ENCODE measurements at places on chromosomes 2 and 18.

DNA sequence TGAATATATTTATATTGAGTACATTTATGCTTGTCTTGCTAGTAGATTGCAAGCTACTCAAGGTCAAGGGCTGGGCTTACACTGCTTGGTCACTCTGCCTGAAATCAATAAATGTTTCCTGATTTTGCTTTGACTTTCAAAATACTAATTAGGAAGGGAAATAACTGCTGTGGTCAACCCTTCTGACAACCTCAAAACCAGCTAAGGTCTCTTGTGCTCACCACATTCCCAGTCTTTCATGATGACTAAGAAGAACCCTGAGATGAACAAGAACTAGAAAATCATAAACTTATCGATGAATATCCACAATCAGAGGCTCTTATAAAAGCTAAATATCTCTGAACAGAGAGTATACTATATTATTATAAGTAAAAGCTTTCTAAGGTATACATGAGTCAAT is 33.3 kb downstream of the ABCB11 start:
- no peak for DNase-seq

GRCh38 chr2:98037206-98037605 is 41.5 kb upstream of the TMEM131 start:
- no peak for DNase-seq

DNA sequence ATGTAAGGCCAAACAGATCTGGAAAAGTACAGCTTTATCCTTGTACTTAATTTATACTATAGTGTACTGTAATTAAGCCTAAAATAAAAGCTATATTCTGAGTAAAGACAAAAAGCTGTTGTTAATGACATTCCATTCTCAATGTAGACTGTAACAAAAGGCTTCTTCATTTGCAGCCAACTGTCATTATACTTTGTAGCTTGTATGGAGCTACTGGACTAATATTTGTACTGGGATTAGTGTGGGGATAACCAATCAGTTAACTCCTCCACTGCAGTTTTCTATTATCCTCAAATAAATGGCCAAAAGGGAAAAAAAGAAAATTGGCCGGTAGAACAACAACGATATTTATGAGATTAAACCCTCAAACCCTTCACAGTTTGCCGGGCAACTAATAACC is 66.5 kb downstream of the STK39 start:
- peak; percentile 80 for DNase-seq

GRCh38 chr2:207164006-207164831 is 1.5 kb downstream of the KLF7 start:
- DNase-seq = peak; percentile 79

- peak; percentile 7 for DNase-seq
These were observed 68.6 kb upstream of the MAL start for GRCh38 chr2:94956797-94957391.

DNA sequence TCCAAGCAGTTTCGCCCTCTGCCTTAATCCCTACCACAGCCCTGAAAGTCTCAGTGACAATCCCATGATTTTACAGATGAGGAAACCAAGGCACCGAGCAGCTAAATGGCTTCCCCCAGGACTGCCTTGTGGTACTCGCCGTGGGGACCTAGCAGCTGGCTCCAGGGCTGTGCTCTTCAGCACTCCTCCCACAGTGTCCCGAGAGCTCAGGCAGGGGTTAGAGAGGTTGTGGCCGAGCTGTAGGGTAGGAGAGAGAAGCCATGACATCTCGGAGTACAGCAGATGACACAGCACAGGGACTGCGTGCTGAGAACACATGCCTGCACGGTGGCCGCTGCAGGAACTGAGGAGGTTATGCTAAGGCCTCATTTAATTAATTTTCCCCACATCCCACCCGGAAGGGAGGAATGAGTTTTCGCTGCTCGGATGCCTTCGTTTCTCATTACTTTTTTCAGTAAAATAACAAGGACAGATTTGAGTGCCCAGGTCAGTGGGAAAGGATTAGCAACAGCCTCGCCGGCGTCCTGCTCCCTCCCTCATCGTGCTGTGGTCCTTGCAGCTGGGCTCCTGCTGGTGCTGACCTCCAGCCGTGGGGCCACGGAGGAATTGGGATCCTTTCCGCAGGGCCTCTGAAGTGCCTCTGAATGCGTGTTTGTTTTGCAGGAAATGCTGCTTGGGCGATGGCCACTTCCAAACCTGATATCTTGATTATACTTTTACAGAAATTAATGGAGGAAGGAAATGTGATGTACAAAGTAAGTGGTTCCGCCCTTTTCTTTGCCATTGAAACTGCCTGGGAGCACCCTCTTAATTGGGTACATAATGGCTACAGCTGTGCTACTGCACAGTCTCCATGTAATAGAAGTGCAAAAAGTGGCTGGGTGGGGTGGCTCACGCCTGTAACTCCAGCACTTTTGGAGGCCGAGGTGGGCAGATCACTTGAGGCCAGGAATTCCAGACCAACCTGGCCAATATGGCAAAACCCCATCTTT is 61.2 kb downstream of the WDSUB1 start:
- no peak for DNase-seq

DNA sequence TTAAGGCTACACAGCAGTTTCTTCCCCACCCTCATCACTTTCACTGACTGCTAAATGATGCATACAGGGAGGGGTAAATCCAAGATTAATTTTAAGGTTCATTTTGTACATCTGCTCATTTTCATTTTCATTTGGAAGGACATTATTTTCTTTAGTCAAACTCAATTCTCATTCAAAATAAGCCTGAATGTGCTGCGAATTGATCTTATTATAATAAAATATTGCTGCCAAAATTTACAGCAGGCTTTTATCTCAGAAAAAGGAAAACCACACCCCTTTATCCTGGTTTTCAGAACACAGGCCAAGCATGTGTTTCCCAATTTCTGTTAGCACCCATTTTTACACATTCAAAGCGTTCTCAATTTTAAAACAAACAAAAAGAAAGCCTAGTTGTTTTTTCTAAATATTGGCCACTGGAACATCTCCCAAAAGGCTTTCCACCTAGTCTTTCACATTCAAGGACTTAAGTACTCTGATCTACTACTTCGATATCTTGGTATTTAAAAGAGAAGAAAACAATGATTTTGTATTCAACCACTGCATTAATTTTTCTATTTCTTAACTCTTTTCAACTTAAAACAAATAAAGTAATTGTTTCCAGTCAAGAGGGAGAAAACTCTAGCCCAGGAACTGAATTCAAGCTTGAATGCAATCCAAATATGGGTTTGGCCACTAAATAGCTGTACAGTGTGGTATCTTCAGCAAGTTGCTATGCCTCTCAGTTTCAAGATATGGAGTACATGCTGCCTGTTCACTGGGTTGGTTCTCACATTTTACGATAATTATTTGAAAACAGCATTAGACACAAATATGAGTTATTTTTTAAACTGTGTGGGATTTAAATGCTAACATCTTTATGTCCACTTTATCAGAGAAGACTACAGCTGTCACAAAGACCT is 52.5 kb downstream of the CDH2 start:
- DNase-seq = no peak

DNA sequence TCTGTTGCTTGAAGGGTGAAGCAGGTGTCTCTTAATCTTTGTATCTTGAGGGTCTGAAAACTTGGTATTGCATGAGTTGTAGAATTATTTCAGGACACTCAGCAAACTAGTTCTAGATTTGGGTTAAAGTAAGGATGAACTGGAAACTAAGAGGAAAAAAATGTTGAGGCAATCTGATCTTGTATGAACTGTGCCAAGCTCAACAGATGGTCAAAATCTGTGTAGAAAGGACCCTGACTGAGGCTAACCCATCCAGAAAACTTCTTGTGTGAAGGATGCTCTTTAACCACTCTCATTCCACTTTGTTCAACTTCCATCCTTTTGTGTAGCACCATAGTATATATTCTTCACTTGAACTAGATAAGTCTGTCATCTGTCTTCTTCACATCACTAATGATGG is 861.7 kb downstream of the SLC4A3 start:
- no peak for DNase-seq

- DNase-seq = peak; percentile 66
These were observed 80.2 kb downstream of the NDUFA10 start for GRCh38 chr2:239944694-239945551.

DNA sequence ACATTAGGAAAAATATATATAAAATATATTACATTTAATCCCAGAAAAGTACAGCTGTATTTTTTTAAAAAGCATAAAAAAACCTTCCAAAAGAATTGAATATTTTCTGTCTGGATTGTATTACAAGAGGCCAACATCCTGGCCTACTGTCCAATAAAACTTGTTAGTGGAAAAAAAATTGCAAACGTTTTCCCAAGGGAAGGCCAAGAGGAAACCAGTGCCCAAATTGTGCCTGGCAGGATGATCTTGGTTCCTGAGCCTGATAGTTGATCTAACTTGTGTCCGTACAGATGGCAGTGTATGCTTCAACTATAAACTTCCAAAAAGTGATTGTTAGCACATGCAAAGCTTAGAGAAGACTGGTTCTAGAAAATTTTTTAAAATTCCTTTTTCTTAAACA is 90.6 kb upstream of the LPIN2 start:
- DNase-seq = no peak

DNA sequence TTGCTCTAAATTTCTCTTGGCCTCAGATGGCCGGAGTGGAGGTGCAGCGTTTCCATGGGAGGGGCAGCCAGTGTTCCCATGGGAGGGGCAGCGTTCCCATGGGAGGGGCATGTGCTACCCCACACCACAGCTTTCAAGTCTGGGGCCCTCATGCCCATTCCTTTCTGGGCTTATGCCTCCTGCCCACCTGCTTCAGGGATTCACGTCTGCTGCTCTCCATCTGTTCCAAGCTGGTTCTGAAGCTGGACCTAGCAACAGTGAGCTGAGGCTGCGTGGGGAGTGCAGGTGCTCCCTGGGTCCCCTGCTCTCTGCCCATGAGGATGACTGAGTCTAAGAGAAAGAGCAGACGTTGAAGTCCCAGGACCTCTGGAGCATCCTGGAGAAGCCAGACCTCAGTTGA is 243.1 kb upstream of the PXDN start:
- no peak for DNase-seq

GRCh38 chr2:24454294-24454693 is 36.8 kb upstream of the NCOA1 start:
- DNase-seq = peak; percentile 20

DNA sequence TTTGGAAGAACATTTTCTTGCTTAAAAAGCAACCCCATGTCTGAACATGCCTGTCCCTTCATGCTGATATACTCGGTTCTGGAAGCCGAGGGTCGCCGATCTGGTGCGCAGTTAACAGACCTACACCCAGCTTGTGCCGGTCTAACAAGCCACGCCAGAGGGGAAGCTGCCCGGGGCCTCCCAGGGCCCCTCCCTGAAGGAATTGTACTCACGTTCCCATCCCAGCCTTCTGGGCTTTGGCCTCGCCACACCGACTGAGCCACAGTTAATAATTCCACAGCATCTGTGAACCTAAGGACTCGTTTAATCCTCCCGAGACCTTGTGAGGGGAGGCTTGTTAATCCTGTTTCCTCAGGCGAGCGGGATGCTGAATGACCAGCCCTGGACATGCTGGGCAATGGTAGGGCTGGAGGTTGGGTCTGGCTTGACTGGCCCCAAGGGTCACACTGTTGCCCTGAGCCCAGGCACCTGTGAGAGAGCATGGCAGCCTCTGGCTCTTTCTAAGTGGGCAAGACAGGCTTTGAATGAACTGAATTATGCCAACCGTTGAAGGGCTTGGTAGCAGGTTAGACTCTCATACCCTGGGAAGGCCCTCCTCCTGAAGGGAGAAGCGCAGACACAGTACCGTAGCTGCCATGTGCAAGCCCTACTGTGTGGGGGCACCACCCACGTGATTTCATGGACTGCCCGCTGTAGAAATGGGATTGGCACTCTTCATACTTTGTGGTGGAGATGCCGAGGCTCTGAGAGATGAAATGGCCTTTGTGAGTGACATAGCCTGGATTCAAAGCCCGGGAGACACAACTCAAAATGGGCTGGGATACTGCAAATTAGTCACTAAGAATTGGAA is 27.9 kb upstream of the ODC1 start:
- no peak for DNase-seq

GRCh38 chr2:138831154-138831553 is 51.0 kb upstream of the NXPH2 start:
- DNase-seq = no peak

GRCh38 chr2:7838669-7839068 is 843.2 kb upstream of the ID2 start:
- DNase-seq = no peak
